Activated naive CD4-positive, alpha-beta T cell treated with anti-CD3 and anti-CD28 coated beads, Interleukin-2, amount 10 ng/mL, durations not matched to agents 7 days and 5 days (primary cell): ENCODE measurements at places on chromosomes 2 and 18.

GRCh38 chr2:96109931-96110511 lies 6.3 kb downstream of the ADRA2B start:
- no peak for DNase-seq

DNA sequence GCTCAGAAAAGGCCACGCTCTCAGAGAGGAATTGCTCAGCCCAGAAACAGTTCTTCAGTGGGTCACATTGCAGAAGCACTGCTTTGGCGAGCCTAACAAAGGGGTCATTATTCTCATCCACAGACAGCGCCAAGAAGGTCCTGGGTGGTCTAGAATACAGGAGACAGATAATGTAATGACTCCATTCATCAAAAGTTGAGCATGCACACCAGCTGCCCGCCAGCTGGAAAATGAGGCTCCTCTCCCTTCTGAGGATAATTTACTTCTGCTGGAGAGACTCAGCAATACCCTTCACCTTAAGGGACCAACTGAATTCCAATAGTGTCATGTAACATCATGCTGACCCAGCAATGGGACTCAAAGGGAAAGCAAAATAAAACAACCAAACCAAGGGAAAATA lies 79.9 kb downstream of the TRIB2 start:
- DNase-seq, result no peak

- DNase-seq, result no peak
These were observed 77.2 kb downstream of the SLC8A1 start for GRCh38 chr2:40374543-40375240.

DNA sequence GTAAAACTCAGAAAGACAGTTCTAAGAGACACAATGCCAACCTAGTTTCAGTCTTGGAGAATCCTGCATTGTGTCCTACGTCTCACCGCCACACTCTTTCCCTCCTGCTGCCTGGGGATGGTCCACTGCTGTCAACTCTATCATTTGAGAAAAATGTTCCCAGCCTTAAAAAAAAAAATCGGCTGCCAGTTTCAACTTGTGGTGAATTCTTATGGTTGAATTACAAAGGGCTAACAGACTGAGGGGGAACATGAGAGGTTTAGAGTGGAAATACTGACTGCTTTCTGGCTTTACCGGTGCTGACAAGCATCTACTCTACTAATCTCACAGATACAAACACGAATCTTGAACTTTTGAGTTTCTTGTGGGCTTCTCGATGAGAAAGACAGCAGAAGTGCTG lies 74.0 kb downstream of the NAB1 start:
- DNase-seq, result no peak

- no peak for DNase-seq
These were observed 63.3 kb upstream of the ACTR3 start for GRCh38 chr2:113826346-113827285.

GRCh38 chr2:157840568-157841156 lies 35.5 kb downstream of the ACVR1 start:
- no peak for DNase-seq

DNA sequence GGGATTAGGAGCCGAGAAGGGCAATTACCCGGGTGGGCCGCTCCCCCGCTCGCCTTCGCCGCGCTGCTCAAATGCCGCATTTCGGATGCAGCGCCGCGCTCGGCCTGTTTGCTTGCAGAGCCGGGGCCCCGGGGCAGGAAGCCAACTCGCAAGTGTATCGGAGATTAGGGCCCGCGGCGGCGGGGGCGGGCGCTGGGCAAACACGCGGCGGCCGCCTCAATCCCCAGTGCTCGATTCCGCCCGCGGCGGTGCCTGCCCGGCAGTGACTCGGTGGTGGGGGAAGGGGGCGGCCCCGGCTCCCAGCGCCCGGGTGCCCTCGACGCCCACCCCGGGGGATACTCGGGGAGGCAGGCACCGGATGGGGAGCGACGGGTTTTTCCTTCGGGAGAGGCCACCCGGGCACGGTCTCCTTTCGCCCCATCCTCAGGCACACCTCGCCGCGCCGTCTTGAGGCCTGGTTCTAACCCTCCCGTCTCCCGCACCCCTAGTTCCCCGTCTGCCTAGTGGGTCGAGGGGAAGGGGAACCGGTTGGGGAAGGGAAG lies 26.6 kb upstream of the NOTO start:
- DNase-seq, result peak; percentile 81

- no peak for DNase-seq
These were observed 960.1 kb downstream of the CPS1 start for GRCh38 chr2:211516537-211516936.

- no peak for DNase-seq
These were observed 15.4 kb upstream of the DGKD start for GRCh38 chr2:233338812-233339368.

- no peak for DNase-seq
These were observed 36.7 kb downstream of the SLC9A4 start for GRCh38 chr2:102509749-102510148.

DNA sequence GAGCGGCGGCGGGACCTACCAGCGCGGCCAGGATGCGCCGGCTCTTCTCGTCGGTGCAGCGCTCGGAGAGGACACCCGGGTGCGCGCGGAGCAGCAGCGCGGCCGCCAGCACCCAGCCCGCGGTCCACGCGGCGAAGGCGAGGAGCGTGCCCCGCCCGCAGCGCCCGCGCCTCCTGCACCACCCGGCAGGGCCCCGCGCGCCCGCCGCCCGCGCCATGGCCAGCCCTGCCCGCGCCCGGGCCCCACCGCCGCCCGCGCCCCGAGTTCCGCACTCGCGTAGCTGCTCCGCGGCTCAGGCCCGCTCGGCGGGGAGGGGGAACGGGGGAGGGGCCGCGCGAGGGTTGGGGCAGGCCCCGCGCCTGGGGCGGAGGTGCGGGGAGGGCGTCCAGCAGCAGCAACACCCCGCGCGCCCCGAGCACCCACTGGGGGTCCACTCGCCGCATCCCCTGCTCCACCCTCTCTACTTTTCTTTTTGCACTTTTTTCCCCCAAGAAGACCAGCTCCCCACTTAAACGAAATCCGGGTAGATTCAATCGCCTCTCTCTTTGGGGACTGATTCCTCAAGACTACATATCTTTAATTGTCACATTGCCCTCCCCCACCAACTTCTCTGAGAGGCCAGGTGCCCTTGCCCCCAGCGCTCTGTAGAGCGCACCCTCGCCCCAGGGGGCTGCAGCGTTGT lies at the start of gene DIPK1C:
TSS of gene DIPK1C (minus strand) at position 266 of the 682 bp plus-strand sequence. CDS start at position 217, 49 bp downstream.
- no peak for DNase-seq

DNA sequence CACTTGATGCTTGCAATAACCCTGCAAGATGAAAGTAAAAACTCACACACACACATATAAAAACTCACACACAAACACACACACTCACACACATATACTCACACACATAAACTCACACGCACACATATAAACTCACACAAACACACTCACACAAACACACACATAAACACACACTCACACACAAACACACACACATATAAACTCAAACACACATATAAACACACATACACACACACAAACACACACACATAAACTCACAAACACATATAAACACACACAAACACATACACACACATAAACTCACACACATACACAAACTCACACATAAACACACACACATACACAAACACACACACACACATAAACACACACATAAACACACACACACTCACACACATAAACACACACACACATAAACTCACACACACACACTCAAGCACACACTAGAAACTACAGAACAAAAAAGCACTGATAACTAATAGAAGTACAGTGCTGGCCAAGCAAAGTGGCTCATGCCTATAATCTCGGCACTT lies 117.7 kb upstream of the TEKT4 start:
- no peak for DNase-seq

DNA sequence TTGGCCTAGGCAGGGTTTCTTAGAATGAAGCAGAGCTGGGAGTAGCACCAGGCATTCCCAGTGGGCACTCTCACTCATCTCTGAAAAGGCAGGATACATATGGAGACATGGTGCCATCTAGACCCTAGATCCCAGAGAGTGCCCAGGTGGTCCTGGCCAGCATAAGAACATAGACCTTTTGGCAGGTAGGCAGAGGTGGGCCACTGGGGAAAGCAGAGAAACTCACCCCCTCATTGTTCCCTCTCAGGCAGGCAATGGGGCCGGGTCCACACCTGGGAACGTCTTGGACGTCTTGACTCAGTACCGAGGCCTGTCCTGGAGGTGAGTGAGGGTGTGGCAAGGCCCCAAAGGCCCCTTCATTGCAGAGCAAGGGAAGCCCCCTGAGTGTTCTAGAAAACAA lies 69.2 kb downstream of the PLB1 start:
- DNase-seq, result no peak

- DNase-seq, result no peak
These were observed 568.1 kb upstream of the LINC00305 start for GRCh38 chr18:64717026-64717425.

GRCh38 chr2:176781570-176782217 lies 430.9 kb upstream of the HNRNPA3 start:
- DNase-seq, result no peak

GRCh38 chr2:12730265-12730664 lies 13.5 kb downstream of the TRIB2 start:
- no peak for DNase-seq

DNA sequence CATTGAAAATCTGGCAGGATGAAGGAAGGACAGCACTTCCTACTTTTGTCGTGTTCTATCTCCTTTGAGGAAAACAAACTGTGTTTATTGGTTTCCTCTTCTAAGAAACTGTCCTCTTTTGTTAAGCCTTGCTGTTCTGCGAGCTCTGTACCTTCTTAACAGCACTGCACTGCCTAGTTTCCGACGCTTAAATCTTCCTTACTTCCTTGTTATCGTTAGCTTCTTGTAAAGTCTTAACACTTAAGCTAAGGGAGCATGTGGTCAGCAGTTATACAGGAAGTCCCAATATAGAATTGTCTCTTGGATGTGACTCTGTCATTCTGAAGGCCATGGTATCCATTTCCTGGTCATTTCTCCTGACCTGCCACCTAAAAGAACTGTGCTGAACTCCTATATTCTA lies 552.8 kb upstream of the NRP2 start:
- no peak for DNase-seq

- DNase-seq, result no peak
These were observed 71.7 kb downstream of the ZFP36L2 start for GRCh38 chr2:43154685-43155084.

DNA sequence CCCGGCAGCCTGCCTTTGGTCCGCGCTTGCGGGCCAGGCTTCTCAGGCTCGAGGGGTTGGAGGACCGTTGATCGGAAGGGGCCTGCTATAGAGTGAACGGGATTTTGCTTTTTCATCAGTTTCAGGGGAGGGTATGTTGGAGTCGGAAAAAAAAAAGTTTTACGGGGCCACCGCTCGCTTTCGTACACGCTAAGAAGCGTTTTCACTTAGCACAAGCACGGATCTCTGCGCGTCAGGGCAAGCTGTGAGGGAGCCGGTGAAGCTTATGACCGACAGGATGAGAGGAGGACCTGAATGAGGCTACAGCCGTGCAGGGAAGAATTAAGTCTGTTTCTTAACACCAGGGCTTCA lies 443 bp downstream of the CPSF3 start:
- peak; percentile 60 for DNase-seq

DNA sequence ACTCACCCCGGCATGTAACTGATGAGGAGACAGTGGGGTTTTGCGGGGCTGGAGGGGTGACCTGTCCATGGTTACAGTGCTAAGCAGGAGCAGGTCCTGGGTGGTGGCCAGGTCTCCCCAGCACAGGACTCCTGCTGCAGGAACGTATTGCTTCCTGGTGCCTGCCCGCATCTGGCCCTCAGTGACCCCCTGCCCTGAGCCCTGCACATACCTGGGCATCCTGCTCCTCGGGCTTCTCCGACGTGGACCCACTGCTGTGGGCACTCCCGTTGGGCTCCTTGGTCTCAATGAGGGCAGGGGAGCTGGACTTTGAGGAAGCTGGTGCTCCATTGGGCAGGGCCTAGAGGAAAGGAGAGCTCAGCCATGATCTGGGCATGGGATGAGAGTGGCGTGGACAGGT lies 43.5 kb downstream of the CENPO start:
- no peak for DNase-seq

- no peak for DNase-seq
These were observed 63.2 kb downstream of the ASAP2 start for GRCh38 chr2:9269695-9270360.

- DNase-seq, result no peak
These were observed 4.8 kb upstream of the UGGT1 start for GRCh38 chr2:128086244-128086643.
